ENCODE measurements at places on chromosomes 7 and 10.

DNA sequence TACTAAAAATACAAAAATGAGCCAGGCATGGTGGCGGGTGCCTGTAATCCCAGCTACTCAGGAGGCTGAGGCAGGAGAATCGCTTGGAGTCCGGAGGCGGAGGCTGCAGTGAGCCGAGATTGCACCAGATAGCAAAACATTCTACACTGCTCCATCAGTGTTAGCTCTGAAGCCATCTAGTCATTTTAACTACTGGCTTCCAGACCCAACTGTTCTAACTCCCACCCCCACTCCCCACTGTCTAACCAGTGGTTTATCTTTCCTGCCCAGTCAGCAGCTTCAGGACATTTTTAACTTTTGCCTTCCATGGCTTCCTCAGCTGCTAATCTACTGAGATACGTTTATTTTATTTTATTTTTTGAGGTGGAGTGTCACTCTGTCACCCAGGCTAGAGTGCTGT lies 6.2 kb upstream of the FRAT1 start:
- DNase-seq: no peak

DNA sequence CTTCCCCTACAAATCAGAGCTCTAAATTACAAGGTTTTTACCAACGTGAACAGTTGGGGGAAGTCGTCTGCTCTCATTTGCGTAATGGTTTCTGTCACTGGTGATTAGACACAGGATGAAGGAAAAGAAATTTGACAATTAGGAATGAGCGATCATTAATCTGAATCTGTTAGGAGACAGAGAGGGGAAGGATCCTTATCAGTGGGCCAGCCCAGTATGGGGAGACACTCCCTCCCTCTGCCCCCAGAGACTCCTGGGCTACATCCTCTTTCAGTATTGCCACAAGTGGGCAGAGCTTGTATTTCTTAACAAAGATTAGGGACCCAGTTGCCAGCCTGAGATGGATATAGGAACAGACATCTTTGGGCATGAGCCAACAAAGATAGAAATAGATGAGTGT lies 15.5 kb downstream of the HIF1AN start:
- no peak for DNase-seq

- DNase-seq: no peak
These were observed 11.3 kb upstream of the SMO start for GRCh38 chr7:129176916-129177710.

DNA sequence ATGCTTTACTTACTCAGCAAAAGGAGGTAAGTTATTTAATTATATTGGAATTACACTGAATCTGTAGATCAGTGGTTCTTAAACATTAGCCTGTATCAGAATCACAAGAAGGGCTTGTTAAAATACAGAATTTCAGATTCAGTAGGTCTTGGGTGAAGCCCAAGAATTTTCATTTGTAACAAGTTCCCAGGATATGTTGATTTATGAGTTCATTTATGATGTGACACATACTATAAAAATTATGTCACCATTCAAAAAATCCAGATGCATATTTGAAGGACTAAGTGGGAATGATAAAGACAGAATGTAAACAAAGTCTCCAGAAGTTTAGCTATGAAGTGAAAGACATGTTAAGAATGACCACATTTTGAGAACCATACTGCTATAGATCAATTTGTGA lies 52.3 kb downstream of the HECTD2 start:
- no peak for DNase-seq

DNA sequence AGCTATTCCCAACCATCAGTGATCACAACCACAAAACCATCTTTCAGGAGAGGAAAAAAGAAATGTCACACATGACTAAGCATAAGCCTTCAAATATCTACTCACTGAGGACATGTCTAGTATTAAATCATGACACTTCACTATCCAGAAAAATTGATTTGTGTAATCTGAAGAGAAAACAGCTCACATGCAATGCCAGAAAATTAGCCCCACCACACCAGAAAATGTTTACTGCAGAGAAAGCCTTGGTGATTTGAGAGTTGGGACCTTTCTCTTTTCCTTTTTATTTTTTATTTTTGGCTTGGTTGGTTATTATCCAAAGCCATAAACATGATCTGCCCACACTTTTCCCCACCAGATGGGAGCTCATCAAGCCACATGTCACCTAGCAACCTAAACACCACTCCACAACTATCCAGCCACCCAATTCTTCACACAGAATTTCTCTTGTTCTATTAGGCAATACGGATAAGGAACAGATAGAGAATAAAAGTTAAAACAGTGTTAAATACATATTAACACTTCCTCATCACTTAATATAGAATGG lies 3.1 kb downstream of the PARD3 start:
- DNase-seq: no peak

DNA sequence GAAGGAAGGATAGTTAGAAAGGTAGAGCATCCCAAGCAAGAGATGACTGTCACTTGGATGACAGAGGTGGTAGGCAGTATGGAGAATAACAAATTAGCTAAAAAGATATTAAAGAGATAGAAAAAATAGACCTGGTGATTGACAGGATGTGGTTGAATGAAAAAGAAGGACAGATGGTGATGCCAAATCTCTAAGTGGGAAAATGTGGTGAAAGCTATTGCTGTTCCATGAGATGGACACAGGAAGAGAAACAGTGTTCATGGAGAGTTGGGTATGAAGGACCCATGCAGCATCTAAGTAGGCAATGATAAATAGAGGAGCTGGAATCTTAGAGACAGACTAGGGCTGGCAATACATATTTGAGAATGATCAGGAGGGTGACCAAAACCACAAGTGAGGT lies 30.7 kb downstream of the FAM13C start:
- DNase-seq: no peak

DNA sequence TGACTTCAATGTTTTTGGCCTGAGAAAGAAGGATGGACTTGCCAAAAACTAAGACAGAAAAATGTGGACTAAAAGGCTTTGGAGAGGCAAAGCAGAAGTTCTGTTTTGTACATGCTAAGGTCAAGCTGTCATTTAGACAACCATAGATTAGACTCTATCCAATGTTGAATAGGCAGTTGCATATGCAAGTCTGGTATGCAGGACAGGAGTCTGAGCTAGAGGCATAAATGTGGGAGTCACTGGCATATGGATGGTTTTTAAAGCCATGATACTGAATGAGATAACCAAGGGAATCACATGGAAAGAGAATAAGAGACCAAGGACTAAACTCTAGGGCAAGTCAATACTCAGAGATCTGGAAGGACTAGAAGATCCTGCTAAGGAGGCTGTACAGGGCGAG lies 164.1 kb downstream of the LSM5 start:
- DNase-seq: no peak

- DNase-seq: no peak
These were observed 219.6 kb downstream of the ELFN1 start for GRCh38 chr7:1889556-1890181.

GRCh38 chr7:99042957-99043356 lies 101.0 kb downstream of the SMURF1 start:
- DNase-seq: no peak

DNA sequence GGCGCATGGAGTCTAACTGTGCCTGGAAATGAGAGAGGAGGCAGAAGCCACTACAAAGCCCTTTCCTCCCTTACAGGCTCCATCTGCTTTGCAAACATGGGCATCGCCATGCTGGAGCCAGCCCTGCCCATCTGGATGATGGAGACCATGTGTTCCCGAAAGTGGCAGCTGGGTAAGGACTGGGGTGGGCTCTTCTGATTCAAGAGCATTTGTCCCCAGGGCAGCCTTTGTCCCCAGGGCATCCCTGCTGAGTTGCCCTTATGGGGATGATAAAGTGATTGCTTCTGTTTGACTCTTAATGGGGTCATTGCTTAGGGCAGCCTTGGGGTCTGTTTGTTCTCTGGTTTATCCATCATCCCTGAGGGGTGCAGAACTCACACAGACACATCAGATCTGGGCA lies 16.8 kb downstream of the SLC18A2 start:
- DNase-seq: no peak

All from stimulated activated CD8-positive, alpha-beta memory T cell treated with anti-CD3 and anti-CD28 coated beads, Interleukin-12 subunit alpha, Interleukin-12 subunit beta, amount 100 ng/mL, for 1 hour (primary cell).